ENCODE measurements at places on chromosomes 2 and 18.

DNA sequence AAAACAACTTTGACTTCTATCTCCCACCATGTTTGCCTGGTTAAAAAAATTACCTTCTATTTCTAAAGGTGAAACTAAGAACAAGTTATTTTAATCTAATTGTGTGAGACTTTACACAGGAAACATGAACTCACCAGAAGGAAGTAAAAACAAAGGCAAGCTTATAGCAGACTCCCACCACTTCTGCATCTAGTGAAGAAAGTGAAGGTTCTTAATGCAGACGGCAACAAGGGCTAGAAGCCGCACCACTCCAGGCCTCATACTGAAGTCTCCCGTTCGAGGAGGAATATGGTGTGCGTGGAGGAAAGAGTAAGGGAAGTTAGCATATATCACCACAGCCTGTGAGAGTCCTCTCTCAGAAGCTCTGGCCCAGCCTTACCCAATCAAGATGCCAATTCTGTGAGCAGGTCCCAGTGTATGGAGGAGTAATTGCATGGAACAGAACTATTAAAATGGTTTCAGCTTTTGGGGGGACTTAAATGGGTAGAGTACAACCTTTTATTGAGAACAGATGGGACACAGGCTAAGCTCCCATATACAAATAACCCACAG lies 958.7 kb downstream of the BCL11A start:
- no peak for DNase-seq

DNA sequence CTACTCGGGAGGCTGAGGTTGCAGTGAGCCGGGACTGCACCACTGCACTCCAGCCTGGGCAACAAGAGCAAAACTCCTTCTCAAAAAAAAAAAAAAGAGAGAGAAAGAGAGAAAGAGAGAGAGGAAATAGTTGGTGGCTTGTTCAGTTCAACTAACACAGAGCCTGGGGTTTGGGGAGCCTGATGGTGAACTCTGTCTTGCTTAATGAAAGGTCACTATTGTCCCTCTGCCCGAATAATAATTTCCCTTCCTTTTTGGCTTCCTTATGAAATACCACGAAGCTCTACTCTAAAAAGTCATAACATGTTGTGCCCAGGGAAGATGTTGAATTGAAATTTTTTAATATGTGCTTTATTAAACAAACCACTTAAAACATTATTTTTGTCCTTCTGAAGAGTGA lies 17.3 kb downstream of the BCL2 start:
- DNase-seq = no peak

GRCh38 chr2:127220102-127220767 lies at the start of gene CYP27C1:
CYP27C1 (minus strand) TSS chr2:127220299; CDS start chr2:127220270, 29 bp downstream.
- no peak for DNase-seq

DNA sequence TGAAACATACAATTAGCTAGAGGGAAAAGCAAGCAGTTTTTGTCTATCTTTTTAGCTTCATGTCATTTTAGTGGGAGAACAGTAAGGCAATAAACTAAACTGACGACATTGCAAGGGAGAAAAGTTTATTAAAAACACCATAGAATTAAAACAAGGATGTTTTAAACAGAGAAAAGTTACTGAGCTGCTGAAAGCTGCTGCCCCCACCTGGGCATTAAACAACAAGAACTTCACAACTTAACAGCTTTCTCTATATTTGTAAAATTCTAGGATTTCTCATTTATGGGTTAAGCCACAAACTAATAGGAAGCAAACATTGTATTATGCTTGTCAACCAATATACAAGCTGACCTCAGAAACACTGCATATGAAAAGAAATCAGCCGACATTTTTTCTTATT lies 289.2 kb downstream of the ERBB4 start:
- no peak for DNase-seq

DNA sequence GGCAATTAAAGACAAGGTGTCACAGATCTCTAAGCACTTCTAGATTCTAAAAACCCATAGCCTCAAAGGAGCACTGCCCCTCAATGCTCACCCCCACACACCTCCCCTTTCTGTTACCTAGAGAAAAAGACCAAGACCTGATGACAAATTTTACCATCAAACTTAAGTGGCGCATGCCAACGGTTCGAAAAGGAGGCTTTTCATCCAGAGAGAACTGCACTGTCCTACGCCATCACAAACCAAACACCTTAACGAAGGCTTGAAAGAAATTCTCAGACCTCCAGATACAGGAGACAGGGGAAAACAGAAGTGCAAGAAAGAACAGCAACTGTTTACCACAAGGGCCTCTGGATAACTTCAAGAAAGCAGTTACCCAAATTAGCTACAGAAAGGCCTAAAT lies 2.0 kb upstream of the ZC3H6 start:
- DNase-seq = no peak

GRCh38 chr2:138269765-138270164 lies 231.8 kb upstream of the SPOPL start:
- DNase-seq = no peak

GRCh38 chr18:31104444-31104843 lies 2.2 kb upstream of the DSC2 start:
- DNase-seq = no peak

- DNase-seq = no peak
Measured at GRCh38 chr2:27038012-27038411, 5.2 kb downstream of the TMEM214 start.

- no peak for DNase-seq
Measured at GRCh38 chr2:33090553-33091134, 143.9 kb downstream of the LTBP1 start.

DNA sequence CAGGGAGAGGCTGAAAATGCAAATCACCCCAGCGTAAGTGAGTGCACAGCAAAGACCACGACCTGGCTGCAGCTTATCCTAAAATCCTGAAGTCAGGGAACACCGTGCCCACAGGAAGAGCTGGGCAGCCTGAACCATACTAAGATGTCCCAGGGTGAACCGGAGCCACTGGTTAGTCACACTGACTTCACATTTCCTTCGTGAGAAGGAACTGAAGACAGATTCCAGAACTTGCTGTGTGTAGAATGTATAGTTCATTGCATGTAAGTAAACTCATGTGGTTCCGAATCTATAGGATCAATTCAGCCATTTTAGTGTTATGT lies 84.6 kb upstream of the NDUFV2 start:
- no peak for DNase-seq

GRCh38 chr2:9212010-9212635 lies 5.5 kb downstream of the ASAP2 start:
- DNase-seq = no peak

- DNase-seq = no peak
Measured at GRCh38 chr18:2976218-2977132, 36.5 kb downstream of the LPIN2 start.

DNA sequence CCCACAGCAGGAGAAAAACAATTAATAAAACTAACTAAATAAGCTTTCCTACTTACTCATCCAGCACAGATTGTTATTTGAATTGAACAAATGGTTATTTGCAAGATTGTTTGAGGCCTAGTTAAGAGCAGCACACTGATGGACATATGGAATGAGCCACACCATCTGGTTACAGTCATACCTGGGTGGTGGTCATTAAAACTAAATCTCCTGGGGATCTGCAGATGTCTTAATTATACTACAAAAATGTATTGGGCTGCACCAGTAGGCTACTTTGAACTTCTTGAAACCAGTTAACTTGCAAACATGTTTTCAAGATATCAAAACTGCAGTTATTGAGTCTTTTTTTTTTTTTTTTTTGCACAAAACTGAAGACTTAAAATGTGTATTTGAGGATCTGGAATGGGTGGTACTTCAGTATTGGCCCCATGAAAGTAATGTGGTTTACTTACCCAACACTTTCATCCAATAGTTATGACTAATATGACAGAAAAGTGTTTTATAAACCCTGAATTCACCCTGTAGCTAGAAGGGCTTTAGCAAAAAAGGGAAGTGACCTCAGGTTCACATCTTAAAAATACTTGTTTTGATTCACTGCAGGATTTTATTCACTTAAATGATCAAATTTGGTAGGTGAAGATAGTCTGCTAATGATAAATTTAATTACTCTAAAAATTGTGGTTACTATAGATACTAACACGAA lies 10.8 kb downstream of the AGFG1 start:
- no peak for DNase-seq

DNA sequence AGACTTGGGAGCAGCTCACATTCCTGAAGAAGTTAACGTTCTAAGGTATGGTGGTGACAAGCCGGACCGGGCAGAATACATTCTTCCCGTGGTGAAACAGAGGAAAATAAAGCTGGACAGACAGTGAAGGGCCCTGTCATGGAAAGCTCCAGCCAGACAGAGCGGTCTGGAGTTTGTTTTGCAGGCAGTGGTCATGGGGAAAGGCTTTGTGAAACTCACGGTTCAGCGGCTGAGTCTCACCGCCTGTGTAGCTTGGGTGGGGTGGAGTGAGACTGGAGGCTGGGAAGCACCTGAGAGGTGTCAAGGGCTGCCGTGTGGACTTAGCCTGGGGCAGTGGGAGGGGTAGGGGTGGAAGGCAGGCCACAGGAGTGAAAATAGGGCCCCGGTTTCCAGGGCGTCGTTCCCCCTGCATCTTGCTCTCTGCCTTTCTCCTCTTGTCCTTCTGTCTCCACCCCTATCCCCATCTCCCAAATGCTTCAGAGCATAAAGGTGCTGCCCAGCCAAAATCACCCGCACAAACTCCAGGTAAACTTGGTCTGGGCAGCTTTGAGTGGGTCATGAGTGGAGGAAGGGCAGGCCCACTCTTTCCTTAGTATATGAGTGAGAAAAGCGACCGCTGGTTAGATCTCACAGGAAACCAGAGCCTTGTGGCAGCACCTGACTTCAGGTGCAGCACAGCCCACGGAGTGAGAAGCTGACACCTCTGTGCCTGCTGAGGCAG lies 11.4 kb upstream of the SLC20A1 start:
- no peak for DNase-seq

DNA sequence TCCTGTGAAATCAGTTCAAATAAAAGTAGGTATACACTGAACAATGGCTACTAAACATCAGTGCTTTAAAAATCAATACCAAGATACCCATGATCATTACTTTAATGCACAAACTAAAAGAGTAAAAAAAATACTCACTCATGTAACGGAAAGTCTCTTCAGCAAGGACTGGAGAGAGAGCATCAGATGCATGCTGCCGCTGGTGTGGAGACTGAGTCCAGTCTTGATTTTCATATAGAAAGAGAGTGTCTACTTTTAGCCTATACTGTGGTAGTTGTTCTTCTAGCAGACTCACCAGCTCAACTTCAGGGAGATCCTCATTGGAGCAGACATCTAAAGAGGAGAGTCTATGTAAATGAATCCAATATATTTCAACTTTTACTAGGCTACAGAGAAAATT lies 44.0 kb downstream of the TRAK2 start:
- no peak for DNase-seq

- no peak for DNase-seq
Measured at GRCh38 chr2:140808820-140809219, 1322.0 kb downstream of the LRP1B start.

GRCh38 chr2:237327175-237327950 lies 86.6 kb downstream of the COL6A3 start:
- no peak for DNase-seq

DNA sequence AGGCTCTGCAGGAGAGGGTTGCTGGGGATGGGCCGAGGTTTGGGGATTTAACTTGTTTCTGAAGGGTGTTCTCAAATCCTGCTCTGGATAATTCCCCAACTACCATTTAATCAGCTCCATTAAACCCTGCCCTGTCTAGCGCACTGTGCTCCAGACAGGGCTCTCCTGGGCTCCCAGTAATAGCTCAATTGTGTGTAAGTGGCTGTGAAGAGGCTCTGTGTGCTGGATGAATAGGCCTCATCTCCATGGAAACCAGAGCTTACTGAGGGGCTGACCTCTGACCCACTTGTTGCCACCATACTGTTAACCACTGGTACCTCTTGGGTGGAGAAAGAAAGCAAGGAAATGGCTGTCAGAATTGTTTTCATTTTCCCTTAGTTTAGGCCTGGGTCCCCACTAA lies 92.9 kb downstream of the TGOLN2 start:
- DNase-seq = no peak

DNA sequence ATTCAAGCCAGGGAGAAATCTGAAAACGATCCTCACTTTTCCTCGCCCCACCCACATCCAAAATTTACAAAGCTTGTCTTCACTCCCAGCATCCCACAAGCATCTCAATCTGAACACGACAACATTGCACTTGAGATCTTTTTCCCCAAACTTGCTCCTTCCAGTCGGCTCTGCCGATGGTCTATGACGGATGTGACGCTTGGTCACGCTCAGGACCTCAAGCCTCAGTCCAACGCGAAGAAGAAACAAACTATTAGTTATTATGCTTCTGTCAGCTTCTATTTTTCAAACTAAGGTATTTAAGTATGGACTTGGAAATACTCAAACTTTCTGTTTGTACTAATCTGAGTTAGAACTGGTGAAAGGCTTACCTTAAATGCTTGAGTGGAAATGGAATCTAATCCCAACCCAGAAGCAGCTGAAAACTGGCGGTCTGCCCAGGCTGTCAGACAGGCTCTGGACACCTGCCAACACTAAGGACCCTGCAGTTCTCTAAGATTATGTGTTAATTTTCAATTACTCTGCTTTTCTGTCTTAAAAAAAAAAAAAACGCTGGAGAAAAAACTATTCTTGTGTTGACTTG lies 132.1 kb upstream of the DNMT3A start:
- DNase-seq = no peak

- no peak for DNase-seq
Measured at GRCh38 chr2:97907369-97908100, 88.2 kb downstream of the TMEM131 start.

DNA sequence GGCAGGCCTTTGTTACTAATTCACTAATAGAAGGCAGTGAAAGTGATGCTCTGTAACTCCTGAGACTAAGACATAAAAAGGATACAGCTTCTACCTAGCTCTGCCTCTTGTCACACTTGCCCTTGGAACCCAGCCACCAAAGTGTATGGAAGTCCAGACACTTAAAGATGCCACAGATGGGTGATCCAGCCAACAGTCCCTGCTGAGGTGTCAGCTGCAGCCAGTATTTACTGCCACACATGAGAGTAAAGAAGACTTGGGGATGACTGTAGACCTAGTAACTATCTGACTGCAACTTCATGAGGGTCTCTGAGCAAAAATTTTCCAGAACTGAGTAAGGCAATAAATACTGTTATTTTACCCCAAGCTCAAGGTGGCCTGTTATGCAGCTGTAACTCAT lies 8.8 kb downstream of the IMMT start:
- DNase-seq = no peak

GRCh38 chr18:3447068-3447894 lies 2.7 kb upstream of the TGIF1 start:
- DNase-seq = no peak

DNA sequence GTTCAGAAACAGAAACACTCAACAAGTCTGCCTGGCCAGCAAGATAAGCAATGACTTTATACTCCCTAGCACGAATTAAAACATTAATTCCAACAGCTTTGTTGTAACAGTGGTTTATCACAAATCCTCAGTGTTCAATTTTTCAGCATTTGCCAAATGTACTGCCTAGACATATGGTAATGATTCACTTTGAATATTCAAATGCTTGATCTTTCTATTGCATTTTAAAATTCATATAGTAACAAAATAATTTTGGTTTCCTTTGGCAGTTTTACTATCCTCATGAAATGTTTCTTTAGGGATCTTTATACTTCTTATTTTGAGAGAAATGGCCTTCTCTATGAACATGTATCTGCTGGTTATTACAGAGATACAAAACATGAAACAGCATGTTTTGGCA lies 851.8 kb upstream of the NXPH2 start:
- DNase-seq = no peak

- no peak for DNase-seq
Measured at GRCh38 chr2:65660340-65660739, 227.9 kb upstream of the SPRED2 start.

All from esophagus squamous epithelium (tissue), 5 donors.